Activated CD8-positive, alpha-beta memory T cell treated with anti-CD3 and anti-CD28 coated beads, Interleukin-2, amount 50 U/mL, for 48 hours (primary cell): ENCODE measurements at places on chromosomes 11 and 22.
A peak's percentile ranks its signal among the peaks of the same experiment; 100 is the strongest.

- no peak for DNase-seq
Observed at GRCh38 chr22:27499121-27499520, 302.4 kb downstream of the MN1 start.

DNA sequence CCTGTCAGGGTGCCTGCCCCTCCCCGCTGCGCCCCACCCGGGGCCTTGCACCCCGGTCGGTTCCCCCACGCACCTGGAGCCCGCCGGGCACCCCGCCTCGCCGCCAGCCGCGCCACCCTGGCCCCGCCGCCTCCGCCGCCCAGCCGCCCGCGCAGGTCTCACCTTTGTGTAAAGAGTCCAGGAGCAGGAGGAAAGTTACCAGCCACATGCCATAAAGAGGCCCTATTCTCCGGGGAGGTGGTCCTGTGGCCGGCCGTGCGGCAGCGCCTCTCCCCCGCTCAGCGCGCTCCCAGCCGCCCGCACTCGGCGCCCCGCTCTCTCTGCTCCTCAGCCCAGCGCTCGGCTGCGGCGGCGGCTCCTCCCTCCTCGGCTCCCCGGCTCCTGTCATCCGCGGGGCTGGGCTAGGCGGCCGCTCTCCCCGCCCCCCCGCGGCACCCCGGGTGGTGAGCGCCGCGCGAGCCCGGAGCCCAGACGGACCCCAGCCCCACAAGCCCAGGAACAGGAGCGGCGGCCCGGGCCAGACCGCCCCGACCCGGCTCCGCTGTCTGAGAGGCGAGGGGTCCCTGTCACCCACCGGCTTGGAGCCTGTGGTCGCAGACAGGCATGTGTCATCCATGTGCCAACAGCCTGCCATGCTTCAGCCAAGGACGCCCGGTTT lies at the start of gene DSCAML1:
TSS of gene DSCAML1 (minus strand) at position 345 of the 658 bp plus-strand sequence. CDS start at position 208, 137 bp downstream.
- peak; percentile 73 for DNase-seq

- DNase-seq = no peak
Observed at GRCh38 chr22:17876306-17876831, 102.1 kb upstream of the BID start.

- no peak for DNase-seq
Observed at GRCh38 chr11:133801356-133801755, 44.0 kb downstream of the SPATA19 start.

GRCh38 chr22:47355388-47355725 lies 592.9 kb downstream of the TBC1D22A start:
- DNase-seq = peak; percentile 7

DNA sequence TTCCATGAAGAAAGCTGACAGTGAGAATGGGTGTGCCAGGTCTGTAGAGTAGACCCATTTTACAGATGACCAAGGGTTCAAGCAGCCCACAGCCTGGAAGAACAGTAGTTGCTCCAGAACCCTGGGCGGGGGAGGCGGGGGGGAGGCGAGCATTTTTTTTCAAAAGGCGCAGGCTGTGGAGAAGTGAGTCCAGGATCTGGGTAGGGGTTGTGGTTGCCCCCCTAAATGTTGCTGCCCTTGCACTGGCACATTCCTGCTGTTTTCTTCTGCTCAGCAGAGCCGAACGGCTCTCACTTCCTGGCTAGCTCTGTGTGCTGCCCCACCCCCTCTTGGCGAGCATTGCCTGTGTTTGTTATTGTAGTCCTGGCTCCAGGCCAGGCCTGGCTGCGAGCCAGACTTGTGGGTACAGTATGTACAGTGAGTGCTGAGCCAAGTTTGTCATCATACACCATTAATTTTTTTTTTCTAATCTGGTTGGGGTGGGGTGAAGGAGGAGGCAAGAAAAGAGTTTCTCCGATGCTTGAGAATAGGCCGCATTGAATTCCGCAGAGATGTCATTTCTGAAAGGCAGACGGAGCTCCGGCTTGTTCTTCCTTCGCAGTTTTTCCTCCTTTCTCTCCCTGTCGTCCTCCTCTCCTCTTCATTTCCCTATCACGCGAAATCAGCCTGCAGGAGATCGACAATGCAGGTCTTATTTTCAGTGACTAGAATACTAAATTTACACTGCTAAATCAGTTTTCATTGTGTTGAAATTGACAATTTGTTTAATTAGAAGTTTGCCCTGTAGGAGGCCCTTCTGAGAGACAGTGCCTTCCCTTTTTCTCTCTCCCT lies 100.5 kb downstream of the ZBTB16 start:
- peak; percentile 92 for DNase-seq

GRCh38 chr22:36406721-36407120 lies 19.0 kb upstream of the MYH9 start:
- DNase-seq = no peak
